ENCODE measurements at places on chromosomes 13 and 19. TPM values are rescaled to one million over a fixed set of nuclear protein-coding genes. Genes with fewer than 3 reads are reported as not detected.
A peak's percentile ranks its signal among the peaks of the same experiment; 100 is the strongest.

IGFLR1 gene
- total RNA-seq: 8.5 TPM

DNA sequence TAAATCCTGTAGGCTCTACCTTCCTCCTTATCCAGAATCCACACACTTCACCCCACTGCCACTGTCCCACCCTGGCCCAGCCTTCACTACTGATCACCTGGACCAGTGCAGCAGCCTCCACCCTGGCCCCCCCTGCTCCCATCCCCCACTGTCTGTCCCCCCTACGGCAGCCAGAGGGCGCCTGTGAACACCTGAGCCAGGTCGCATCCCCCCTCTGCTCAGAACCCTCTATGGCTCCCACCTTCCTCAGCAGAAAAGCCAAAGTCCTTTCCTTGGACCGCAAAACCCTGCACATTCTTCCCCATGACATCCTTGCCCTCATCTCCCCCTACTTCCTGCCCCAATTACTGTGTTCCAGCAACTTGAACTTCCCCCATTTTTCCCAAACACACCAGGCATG is 20.6 kb downstream of the ELAVL3 start:
- no peaks in the 10 kb centered on the region for H3K36me3 ChIP-seq
- no peaks in the 10 kb centered on the region for H3K4me1 ChIP-seq
- H3K4me3 ChIP-seq: no peak overlapping the region
- H3K27me3 ChIP-seq: no peaks in the 10 kb centered on the region
- DNase-seq: no peak

DNA sequence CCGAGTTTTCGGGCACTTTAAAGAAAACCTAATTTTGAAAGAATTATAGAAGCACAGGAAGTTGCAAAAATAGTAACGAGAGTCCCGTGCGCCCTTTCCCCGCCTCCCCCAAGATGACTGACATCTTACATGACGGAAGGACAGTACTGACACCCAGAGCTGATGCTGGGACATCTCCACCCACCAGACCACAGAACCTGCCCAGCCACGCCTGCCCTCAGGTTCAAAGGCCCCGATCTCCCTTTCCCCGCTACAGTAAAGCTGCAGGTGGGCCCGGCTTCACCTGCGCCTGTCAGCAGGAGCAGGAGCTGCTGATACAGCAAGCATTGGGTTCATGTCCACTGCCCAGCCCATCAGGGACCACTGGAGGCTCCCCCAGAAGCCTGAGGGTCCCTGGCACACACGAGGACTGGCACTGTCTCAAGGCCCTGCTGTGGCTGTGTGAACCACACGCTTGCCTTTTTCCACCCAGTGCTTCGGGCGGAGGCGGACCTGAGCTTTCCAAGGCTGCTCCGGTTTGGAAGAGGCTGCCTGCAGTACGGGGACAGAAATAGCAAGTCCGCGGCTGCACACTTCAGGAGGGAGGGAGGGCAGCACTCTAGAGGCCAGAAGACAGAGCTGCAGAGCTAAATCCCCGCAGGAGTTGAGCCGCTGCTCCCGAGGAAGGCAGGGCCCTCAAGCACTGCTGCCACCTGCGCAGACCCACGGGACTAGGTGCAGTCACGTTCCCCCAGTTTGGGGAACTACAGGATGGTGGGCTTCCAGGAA is 8.7 kb downstream of the MAP2K2 start:
- H3K4me3 ChIP-seq: no peak overlapping the region
- H3K27me3 ChIP-seq: no peaks in the 10 kb centered on the region
- no peak for DNase-seq

RPL18 gene
- 2,023 TPM for total RNA-seq

GRCh38 chr13:51804295-51805172 is 571 bp upstream of the DHRS12 start:
- H3K36me3 ChIP-seq: peaks cover 5% of the 10 kb centered on the region
- DNase-seq: no peak
- peak overlapping the region; percentile 92 for H3K4me3 ChIP-seq
- peak overlapping the region; percentile 99 for H3K27ac ChIP-seq

DNA sequence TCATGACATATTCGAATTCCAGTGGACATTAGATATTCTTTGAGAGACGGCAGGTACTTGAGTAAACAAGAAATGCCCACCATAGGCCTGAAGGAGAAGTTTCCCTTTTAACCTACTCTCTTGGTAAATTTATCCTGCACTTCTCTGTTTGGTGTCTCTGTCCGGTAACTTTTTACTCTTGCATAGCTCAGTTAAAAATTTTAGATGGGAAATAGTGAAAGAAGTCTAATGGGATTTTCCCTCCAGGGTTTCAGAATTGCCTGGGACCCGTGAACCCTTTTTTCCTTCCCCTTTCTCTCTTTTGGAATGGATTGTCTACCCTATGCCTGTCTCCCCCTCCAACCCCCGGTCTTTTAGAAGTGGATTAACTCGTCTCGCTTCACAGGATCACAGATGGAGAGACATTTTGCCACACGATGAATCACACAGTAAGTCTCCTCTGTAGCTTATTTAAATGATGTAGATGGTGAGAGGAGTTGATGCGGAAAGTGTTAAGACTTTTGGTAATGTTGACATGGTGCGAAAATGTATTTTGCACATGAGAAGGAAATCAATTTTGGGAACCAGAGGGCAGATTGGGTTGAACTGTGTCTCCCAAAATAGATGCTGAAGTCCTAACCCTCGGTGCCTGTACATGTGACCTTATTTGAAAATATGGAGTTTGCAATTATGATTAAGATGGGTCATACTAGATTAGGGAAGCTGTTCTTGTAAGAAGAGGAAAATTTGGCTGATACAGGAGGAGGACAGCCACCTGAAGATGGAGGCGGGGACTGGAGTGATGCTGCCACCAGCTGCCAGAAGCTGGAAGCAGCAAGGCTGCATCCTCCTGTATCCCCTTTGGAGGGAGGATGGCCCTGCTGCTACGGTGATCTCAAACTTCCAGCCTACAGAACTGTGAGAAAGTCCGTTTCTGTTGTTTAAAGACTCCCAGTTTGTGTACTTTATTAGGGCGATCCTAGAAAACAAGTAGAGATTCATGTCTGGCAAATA is 711 bp upstream of the MIPEP start:
- H3K27me3 ChIP-seq: no peaks in the 10 kb centered on the region
- peaks cover 5% of the 10 kb centered on the region for H3K36me3 ChIP-seq
- H3K4me3 ChIP-seq: peak overlapping the region; percentile 79
- H3K4me1 ChIP-seq: no peaks in the 10 kb centered on the region
- H3K27ac ChIP-seq: no peak overlapping the region

DNA sequence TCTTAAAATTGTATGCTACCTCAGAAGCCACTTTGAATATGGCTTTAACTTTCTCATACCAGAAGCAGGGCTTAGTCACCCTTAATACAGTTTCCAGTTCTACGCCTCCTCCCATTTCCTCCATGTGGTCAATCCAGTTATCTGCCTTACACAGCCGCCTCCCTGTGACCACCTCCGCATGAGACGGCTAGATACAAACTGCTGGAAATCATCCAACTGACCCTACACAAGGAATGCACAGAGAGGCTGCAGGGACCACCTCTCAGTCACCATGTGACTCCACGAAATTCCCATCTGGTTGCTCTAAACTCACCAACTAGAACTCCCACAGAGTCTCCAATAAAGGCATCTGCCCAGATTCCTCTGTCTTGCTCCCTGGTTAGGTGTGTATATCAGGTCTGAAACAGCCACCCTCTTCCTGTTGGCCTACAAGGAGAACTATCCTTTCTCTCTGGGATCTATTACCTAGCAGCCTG is 6.8 kb downstream of the ZNF564 start:
- DNase-seq: no peak
- no peaks in the 10 kb centered on the region for H3K27me3 ChIP-seq
- H3K36me3 ChIP-seq: peaks cover 42% of the 10 kb centered on the region

CEACAM7 gene
- total RNA-seq: not detected

DNA sequence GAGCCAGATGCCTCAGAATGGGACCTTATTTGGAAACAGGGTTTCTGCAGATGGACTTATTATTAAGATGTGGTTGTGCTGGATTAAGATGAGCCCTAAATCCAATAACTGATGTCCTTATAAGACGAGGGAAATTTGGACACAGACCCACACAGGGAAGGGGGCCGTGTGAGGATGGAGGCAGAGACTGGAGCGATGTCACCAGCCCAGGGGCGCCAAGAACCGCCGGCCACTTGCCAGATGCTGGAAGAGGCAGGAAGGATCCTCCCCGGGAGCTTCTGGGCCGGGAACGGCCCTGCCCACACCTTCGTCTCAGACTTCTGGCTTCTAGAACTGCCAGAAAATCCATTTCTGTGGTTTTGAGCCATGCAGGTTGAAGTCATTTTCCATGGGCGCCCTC is 26.6 kb downstream of the GNG7 start:
- peaks cover 15% of the 10 kb centered on the region for H3K27me3 ChIP-seq
- no peaks in the 10 kb centered on the region for H3K36me3 ChIP-seq
- no peak for DNase-seq
- H3K4me1 ChIP-seq: no peaks in the 10 kb centered on the region

GRCh38 chr19:30682999-30683536 is 310.9 kb downstream of the ZNF536 start:
- H3K4me1 ChIP-seq: peaks cover 18% of the 10 kb centered on the region
- no peak overlapping the region for H3K27ac ChIP-seq
- no peaks in the 10 kb centered on the region for H3K36me3 ChIP-seq
- peak; percentile 88 for DNase-seq
- H3K27me3 ChIP-seq: no peaks in the 10 kb centered on the region
- no peak overlapping the region for H3K4me3 ChIP-seq

GRCh38 chr13:40464337-40465014 is 202.0 kb downstream of the FOXO1 start:
- H3K27ac ChIP-seq: no peak overlapping the region
- no peaks in the 10 kb centered on the region for H3K27me3 ChIP-seq
- no peak overlapping the region for H3K4me3 ChIP-seq
- no peaks in the 10 kb centered on the region for H3K36me3 ChIP-seq
- H3K4me1 ChIP-seq: peaks cover 12% of the 10 kb centered on the region

DNA sequence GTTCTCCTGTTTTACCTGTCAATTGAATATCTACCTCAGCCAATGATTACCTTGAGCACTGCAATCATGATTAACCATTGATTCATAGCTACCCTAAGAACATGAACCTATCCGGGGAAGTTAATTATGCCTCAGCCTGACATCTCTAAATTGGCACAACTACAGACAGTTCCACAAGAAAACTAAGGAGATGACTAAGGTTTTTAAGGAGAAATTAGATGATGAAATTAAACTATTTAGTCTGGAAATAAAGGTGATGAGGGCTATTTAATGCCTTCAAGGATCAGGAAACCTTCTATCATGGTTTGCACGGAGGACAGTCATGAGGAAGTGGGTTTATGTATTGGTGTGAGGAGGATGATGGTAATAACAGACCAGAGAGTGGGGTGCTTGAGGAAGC is 203.4 kb downstream of the COL4A1 start:
- H3K4me1 ChIP-seq: peaks cover 5% of the 10 kb centered on the region
- H3K4me3 ChIP-seq: no peak overlapping the region

DNA sequence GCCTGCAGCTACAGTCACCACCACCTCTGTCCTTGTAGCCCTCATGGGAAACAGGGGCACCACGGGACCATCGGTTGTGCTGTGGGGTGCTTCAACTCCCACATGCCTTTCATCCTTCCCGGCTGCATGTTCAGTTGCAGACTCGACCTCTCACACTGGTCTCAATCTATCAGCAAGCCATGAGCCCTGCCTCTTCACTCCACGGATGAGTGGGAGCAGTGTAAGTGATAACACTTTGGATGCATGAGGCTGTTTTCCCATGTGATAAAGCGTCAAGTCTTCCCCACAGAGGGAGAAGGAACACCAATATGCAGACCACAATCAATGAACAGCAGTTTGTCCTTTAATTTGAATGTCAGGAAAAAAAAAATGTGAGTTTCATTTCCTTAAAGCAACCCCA is 12.2 kb downstream of the SERP2 start:
- DNase-seq: no peak
- no peaks in the 10 kb centered on the region for H3K36me3 ChIP-seq
- no peak overlapping the region for H3K27ac ChIP-seq
- H3K4me1 ChIP-seq: peaks cover 10% of the 10 kb centered on the region
- no peaks in the 10 kb centered on the region for H3K27me3 ChIP-seq
- H3K4me3 ChIP-seq: no peak overlapping the region

PRSS57 gene
- total RNA-seq: not detected

RAB20 gene
- total RNA-seq: 19.3 TPM

DNA sequence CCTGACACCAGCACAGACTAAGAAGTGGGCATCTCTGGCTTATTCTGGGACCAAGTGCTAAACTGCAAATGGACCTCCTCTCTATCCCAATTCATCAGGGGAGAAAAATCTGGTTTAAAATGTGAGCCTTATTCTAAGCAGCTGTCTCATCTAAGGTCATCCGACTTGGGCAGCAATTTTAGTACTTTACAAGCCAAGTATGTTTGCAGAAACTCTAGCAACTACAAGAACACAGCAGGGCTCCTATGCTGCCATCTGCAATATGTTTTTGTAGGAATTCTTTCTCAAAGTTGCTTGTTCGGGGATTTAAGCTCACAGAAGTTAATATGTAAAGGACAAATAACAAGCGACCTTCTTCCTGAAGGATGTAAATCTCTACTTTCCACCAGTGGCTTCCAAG is 113.1 kb downstream of the FOXO1 start:
- H3K4me1 ChIP-seq: peaks cover 3% of the 10 kb centered on the region
- no peaks in the 10 kb centered on the region for H3K36me3 ChIP-seq
- DNase-seq: no peak
- no peaks in the 10 kb centered on the region for H3K27me3 ChIP-seq
- no peak overlapping the region for H3K27ac ChIP-seq
